ENCODE measurements at places on chromosomes 12 and 14.

DNA sequence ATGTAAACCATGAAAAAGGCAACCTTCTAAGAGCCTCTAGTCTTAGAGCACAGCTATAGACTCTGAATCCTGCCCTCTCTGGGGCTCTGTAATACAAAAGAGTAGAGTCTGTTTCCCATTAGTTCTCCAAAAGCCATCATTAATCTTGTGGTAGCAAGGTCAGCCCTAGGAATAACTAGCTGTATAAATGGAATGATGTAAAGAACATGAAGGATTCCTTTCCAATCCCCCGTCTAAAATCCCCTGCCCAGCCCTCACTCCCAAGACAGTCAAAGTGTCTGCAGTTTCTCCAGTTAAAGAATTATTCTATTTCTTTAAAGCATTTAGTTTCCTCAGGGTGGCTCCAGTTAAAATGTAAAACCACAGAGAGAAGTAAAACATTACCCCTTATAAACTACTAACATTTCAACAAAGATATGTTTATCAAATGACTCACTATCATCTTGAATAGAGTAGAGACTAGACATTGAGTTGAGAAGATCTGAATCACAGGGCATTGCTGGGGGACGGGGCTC lies 104.2 kb downstream of the ST8SIA1 start:
- no peaks in the 10 kb centered on the region for H3K36me3 ChIP-seq
- H3K27ac ChIP-seq = no peak overlapping the region
- H3K27me3 ChIP-seq = no peaks in the 10 kb centered on the region
- no peak for DNase-seq
- no peak overlapping the region for H3K4me3 ChIP-seq

GRCh38 chr12:10736463-10736862 lies 13.3 kb upstream of the YBX3 start:
- H3K4me3 ChIP-seq = no peak overlapping the region
- no peak overlapping the region for H3K27ac ChIP-seq
- no peaks in the 10 kb centered on the region for H3K4me1 ChIP-seq

GRCh38 chr14:83291714-83292113 lies 1758.1 kb upstream of the SEL1L start:
- no peaks in the 10 kb centered on the region for H3K4me1 ChIP-seq
- DNase-seq = no peak
- no peaks in the 10 kb centered on the region for H3K36me3 ChIP-seq
- H3K4me3 ChIP-seq = no peak overlapping the region
- H3K27ac ChIP-seq = no peak overlapping the region
- no peaks in the 10 kb centered on the region for H3K27me3 ChIP-seq

DNA sequence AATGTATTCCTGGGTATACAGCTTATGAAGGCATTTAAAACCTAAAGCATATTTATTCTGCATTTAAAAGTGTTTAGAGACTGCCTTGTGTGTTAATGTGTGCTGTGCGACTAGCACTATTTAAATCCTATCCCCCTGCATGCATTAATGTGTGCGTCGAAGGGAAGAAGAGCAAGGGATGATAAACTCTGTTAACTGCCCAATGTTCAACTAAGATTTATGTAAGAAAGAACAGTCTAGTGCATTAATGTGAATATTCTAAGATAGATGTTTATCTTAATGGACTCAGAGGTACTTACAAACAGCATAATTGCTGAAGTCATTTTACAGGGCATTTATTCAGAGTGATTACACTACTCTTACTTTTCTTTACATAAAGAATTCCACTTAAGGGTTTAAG lies 424.8 kb downstream of the DIO2 start:
- DNase-seq = no peak
- H3K27me3 ChIP-seq = no peaks in the 10 kb centered on the region
- peaks cover 22% of the 10 kb centered on the region for H3K36me3 ChIP-seq
- H3K4me1 ChIP-seq = peaks cover 9% of the 10 kb centered on the region
- H3K4me3 ChIP-seq = no peak overlapping the region

DNA sequence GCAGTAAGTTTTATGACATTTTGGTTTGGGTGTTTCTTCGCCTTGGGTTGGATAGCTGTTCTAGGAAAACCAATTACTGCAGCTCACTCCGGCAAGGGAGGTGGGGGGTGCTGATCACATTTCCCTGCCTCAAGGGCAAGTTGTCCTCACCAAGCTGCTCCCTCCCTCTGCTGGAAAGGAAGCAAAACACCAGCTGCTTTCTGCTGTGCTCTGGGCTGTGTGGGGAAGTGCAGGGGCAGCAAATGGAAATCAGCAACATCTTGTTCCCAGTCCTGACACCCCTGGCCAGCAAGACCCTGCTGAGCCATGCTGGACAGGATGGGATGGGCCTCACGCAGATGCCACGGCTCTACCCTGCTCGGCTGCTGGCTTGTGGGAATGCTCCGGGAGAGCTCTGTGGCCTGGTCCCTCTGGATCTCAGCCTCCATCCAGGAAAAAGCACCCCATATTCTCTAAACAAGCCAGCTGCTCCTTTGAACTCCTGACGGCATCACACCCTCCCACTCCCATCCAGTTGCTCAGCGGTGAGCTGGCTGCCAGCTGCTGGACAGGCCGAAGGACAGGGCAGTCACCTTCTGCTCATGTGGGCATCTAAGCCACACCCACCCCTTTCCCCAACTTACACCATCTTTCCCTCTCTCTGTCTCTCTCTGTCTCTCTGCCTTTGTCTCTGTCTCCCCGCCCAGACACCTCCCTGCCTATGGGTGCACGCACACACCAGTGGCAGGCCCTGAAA lies 52.4 kb upstream of the EIF5 start:
- H3K4me3 ChIP-seq = no peak overlapping the region
- DNase-seq = peak; percentile 59
- no peak overlapping the region for H3K27ac ChIP-seq
- H3K36me3 ChIP-seq = peaks cover 4% of the 10 kb centered on the region
- peaks cover 52% of the 10 kb centered on the region for H3K27me3 ChIP-seq

DNA sequence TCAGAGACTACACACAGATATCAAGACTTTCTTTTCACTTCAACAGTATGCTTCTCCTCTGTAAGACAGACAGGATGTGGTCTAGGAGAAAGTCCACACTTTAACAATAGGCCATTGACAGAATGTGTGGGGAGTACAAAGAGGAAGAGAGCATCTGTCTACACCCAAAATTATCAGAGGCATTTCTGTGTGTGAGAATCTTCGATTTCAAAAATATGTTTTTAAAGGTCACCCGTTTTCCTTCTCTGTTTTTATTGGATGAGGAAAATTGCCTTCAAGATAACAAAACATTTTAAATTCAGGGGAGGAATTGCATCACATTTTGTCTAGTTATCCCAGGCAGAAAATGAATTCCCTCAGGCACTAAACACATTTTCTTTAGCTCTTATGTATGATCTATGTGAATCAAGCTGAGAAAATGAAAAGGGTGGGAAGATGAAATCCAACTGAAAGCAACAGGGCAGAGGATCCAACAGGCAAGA lies 16.4 kb downstream of the NAV3 start:
- no peaks in the 10 kb centered on the region for H3K36me3 ChIP-seq
- no peaks in the 10 kb centered on the region for H3K27me3 ChIP-seq
- DNase-seq = no peak
- H3K4me3 ChIP-seq = no peak overlapping the region
- peaks cover 4% of the 10 kb centered on the region for H3K4me1 ChIP-seq

DNA sequence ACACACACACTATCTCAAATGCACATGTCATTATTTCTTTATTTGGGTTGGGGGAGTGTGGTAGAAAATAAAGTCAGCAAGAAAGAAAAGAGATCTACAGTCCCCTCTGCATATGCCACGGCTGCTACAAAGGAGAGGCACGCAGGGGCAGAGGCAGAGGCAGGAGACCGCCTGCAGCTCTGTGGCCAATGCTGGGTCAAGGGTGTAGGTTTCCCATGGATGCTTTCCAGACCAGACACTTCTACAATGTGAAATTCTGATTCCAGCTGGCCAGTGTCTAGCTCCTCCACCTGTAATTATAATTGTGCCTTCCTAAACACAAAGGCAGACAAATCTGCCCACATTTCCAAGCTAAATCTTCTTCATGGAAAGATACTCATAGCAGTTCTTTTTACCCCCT lies 19.2 kb downstream of the VPS37B start:
- no peak for DNase-seq
- H3K4me3 ChIP-seq = no peak overlapping the region
- no peaks in the 10 kb centered on the region for H3K36me3 ChIP-seq
- peaks cover 44% of the 10 kb centered on the region for H3K4me1 ChIP-seq

DNA sequence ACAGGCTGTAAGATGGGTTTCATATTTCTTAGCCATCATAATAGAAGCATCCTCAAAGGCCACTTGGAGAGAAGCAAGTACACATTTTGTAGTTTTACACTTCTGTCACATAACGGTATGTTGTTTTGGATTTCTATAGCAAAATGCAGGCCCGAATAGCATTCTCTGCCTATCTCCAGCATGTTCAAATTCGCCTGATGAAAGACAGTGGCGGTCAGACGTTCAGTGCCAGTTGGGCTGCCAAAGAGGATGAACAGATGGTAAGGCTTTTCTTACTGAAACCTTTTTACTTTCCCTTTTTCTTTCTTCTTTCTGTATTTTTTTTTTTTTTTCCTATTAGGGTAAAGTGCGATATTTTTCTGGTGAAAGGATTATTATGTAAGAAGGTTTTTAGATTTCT lies 110.5 kb downstream of the TTLL5 start:
- no peaks in the 10 kb centered on the region for H3K27me3 ChIP-seq
- no peak overlapping the region for H3K4me3 ChIP-seq
- H3K36me3 ChIP-seq = peaks cover 14% of the 10 kb centered on the region
- no peak overlapping the region for H3K27ac ChIP-seq
- DNase-seq = no peak
- no peaks in the 10 kb centered on the region for H3K4me1 ChIP-seq

DNA sequence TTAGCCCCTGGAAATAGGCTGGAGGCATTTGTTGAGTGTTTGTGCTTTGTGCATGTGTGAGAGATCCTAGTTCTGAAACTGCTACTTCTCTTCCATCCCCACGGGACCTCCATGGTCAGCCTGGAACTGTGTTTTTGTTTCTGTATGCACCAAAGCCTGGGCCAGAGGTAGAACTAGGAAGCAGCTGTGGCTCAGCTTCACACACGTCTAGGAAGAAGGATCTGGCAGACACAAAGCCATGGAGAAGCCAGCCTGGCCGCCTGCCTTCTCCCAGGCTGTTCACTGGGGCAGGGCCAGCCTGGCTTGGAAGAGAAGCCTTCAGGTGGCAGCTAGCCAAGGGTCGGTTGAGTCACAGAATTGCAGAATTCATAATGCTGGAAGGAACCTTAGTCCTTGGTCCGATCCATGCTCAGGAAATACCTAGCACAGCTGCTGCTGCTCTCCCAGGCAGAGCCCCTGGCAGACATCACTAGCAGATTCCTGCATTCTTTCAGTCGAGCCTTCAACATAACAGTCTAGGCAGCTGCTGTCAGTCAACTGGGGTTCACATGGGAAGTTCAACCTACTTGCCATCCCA lies 27.0 kb downstream of the RIN3 start:
- peaks cover 6% of the 10 kb centered on the region for H3K4me1 ChIP-seq
- H3K27ac ChIP-seq = no peak overlapping the region
- H3K36me3 ChIP-seq = no peaks in the 10 kb centered on the region
- H3K27me3 ChIP-seq = no peaks in the 10 kb centered on the region

GRCh38 chr14:67331368-67332125 lies 28.1 kb downstream of the ATP6V1D start:
- no peak overlapping the region for H3K27ac ChIP-seq
- H3K4me3 ChIP-seq = no peak overlapping the region
- no peaks in the 10 kb centered on the region for H3K27me3 ChIP-seq
- DNase-seq = no peak
- H3K4me1 ChIP-seq = no peaks in the 10 kb centered on the region
- H3K36me3 ChIP-seq = peaks cover 34% of the 10 kb centered on the region

DNA sequence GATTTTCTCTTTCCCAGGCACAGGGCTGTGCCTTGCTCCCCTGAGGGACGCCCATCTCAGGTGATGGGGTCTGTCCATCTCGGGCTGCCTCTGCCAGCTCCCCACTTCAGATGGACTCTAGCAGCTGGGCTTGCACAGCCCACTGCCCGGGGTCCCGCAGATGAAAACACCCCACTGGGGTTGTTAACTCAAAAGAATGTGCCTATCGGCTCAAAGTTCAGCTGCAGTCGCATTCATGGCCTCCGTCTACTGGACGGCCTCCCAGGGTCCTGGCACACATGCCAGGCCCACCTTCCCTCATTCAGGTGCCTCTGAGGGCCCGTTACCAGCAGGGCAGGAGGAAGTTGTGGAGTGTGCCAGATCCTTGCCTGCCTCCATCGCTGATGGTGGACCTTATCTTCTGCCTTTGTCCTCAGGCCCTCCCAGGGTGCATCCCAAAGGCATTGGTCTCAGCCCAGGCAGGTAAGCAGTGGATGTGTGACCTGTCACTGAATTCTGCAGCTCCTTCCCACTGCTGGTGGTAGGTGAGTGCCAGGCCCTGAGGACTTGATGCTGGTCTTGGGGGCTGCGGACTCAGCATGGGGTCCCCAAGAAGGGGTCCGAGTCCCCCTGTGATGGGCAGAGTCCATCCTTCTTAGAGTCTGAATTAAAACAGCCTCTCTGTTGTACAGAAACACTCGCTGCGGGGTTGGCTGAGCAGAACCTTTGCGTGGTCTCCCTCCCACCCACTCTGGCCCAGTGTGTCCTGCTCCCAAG lies 324.6 kb upstream of the DIO3 start:
- no peak for DNase-seq
- H3K36me3 ChIP-seq = peaks cover 3% of the 10 kb centered on the region
- no peak overlapping the region for H3K27ac ChIP-seq
- peaks cover 13% of the 10 kb centered on the region for H3K4me1 ChIP-seq
- no peaks in the 10 kb centered on the region for H3K27me3 ChIP-seq

- no peaks in the 10 kb centered on the region for H3K27me3 ChIP-seq
- peaks cover 13% of the 10 kb centered on the region for H3K36me3 ChIP-seq
- H3K4me3 ChIP-seq = no peak overlapping the region
Measured at GRCh38 chr12:14327711-14328110, 37.8 kb upstream of the ATF7IP start.

All from WTC11 (cell line).